ENCODE measurements at places on chromosomes 13 and 19. TPM values are rescaled to one million over a fixed set of nuclear protein-coding genes. Genes with fewer than 3 reads are reported as not detected.
A peak's percentile ranks its signal among the peaks of the same experiment; 100 is the strongest.

The HPN gene
- total RNA-seq = 0.32 TPM

The MEDAG gene
- 5.4 TPM for total RNA-seq

The PABPC3 gene
- total RNA-seq = not detected

The CPAMD8 gene
- 20.9 TPM for total RNA-seq

The PDX1 gene
- 0.16 TPM for total RNA-seq

- H3K4me1 ChIP-seq = peaks cover 13% of the 10 kb centered on the region
- peaks cover 59% of the 10 kb centered on the region for H3K27me3 ChIP-seq
- no peak overlapping the region for H3K27ac ChIP-seq
- H3K36me3 ChIP-seq = no peaks in the 10 kb centered on the region
- no peak for DNase-seq
These were observed 22.4 kb downstream of the OLFM2 start for GRCh38 chr19:9914001-9914314.

- H3K27ac ChIP-seq = no peak overlapping the region
- DNase-seq = no peak
- H3K4me3 ChIP-seq = no peak overlapping the region
- H3K36me3 ChIP-seq = no peaks in the 10 kb centered on the region
- H3K27me3 ChIP-seq = no peaks in the 10 kb centered on the region
- no peaks in the 10 kb centered on the region for H3K4me1 ChIP-seq
These were observed 593.5 kb downstream of the KCTD12 start for GRCh38 chr13:76292726-76293125.

GRCh38 chr13:27712421-27712820 is 79.9 kb upstream of the GSX1 start:
- H3K27ac ChIP-seq = no peak overlapping the region
- H3K27me3 ChIP-seq = no peaks in the 10 kb centered on the region
- DNase-seq = peak; percentile 16
- no peak overlapping the region for H3K4me3 ChIP-seq
- H3K4me1 ChIP-seq = no peaks in the 10 kb centered on the region

DNA sequence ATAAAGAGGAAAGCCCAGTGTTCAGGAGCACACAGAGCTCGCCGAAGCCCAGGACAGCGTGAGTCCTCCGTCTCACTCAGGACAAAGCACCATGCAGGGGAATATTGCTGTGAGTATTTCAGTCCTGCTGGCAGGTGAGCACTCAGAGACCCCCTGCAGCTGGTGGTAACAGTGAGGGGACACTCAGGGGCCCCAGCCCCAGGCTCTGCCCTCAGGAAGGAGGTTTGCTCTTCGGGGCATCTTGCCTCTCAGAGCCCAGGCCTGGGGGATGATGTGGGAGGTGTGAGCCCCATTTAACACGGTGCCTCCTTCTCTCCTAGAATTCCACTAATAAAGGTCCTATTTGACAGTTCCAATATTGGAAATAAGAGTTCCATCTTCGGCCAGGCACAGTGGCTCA is 14.8 kb downstream of the LILRA1 start:
- DNase-seq = no peak
- H3K27ac ChIP-seq = no peak overlapping the region
- no peak overlapping the region for H3K4me3 ChIP-seq
- H3K36me3 ChIP-seq = no peaks in the 10 kb centered on the region
- no peaks in the 10 kb centered on the region for H3K27me3 ChIP-seq

- H3K4me1 ChIP-seq = peaks cover 45% of the 10 kb centered on the region
- peak; percentile 20 for DNase-seq
- H3K27me3 ChIP-seq = no peaks in the 10 kb centered on the region
- H3K4me3 ChIP-seq = no peak overlapping the region
These were observed 3.9 kb downstream of the COG3 start for GRCh38 chr13:45468635-45469034.

GRCh38 chr19:50830266-50831025 is 2.9 kb downstream of the KLK15 start:
- peaks cover 8% of the 10 kb centered on the region for H3K4me1 ChIP-seq
- no peak overlapping the region for H3K4me3 ChIP-seq
- no peak overlapping the region for H3K27ac ChIP-seq
- no peaks in the 10 kb centered on the region for H3K36me3 ChIP-seq
- peak; percentile 30 for DNase-seq

- H3K27me3 ChIP-seq = no peaks in the 10 kb centered on the region
- H3K4me3 ChIP-seq = no peak overlapping the region
- DNase-seq = no peak
- no peaks in the 10 kb centered on the region for H3K36me3 ChIP-seq
- H3K4me1 ChIP-seq = no peaks in the 10 kb centered on the region
- no peak overlapping the region for H3K27ac ChIP-seq
These were observed 357.9 kb downstream of the KLF12 start for GRCh38 chr13:73776151-73776785.

DNA sequence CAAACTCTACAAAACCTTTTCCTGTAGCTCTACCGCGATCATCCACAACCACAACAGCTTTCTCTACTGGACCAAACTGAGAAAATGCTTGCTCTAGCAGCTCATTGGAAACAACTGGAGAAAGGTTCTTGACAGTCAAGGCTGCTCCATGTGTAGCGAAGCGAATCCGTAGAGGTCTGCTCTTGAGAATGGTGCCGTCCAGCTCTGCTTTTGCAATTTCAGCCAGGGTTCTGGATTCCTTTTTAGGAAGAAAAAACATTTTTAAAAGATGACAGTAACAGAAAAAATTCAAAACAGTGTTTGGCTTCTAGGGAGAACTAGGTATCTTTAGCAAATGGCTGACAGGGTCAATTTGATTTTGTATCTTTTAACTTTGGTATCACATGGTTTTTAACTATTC is 10.4 kb downstream of the PSPC1 start:
- H3K4me1 ChIP-seq = no peaks in the 10 kb centered on the region
- DNase-seq = no peak
- no peak overlapping the region for H3K27ac ChIP-seq
- H3K36me3 ChIP-seq = no peaks in the 10 kb centered on the region
- no peaks in the 10 kb centered on the region for H3K27me3 ChIP-seq
